ENCODE measurements at places on chromosomes 3 and 15.

GRCh38 chr3:134330883-134331810 lies 43.1 kb downstream of the AMOTL2 start:
- no peak for DNase-seq

GRCh38 chr15:77909182-77909940 lies 168.2 kb downstream of the TBC1D2B start:
- no peak for DNase-seq

DNA sequence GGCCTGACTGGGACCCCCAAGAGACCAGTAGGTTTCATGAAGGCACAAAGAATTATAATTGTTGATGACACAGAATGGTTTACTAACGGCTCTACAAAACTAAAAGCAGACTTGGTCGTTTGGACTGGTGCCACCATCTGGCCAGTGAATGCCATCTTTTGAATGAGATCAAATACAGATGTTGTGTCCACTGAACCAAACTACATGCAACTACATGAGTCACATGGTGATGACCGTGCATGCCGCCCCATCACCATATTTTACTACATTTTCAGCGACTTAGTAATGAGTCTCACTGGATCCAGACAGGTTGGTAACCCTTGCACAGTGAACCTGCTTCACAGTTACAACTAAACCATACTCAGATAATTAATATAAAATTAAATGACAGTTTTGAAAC lies 803.3 kb downstream of the DIPK2A start:
- no peak for DNase-seq

DNA sequence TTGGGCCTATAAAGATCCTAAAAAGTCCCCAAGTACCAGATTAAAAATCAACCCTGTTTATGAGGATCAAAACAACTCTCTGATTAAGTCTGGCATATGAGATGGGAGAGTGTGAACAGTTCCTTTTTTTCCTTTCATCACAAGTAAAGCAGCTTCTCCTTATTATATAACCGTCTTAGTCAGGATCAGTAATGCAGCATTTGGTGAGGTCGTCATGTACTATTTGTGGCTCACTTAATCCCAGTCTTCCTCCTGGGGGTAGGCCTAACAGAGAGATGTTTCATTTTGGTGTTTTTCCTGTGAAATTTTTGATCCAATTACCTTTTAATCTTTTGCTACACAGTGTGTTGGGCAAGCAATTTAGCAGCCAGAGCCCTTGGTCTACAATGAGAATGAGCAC lies 333.1 kb upstream of the KCNMB2 start:
- DNase-seq = no peak

DNA sequence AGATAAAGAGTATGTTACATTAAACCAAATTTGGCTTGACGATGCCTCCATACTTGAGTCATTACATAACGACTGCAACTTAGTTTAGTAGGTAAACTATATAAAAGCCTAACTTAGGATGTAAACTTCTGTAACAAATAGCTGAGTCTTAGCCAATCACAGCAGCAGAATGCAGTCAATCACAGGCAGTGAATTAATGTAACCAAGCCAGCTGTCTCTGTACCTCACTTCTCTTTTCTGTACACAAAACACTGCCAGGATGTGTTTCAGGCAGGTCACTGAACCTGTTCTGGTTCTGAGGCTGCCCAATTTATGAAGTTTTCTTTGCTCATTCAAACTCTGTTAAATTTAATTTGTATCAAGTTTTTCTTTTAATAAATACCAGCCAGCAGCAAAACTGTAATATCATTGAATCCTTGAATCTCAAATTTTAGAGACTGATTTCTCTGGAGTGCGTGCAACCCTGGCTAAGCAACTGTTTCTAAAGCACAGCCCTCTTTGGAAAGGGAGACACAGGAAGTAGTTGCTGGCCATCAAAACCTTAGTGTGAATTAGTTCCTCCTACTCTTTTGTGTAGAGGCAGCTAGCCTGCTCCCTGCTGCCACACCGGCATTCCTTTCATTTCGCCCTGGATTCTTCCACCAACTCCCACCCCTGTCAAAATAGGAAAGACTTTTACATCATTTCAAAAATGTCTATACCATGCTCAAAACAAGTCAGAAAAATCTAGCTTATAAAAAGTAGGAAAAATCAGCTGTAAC lies 15.2 kb downstream of the RFTN1 start:
- no peak for DNase-seq

GRCh38 chr3:134992180-134992579 lies 197.1 kb downstream of the EPHB1 start:
- no peak for DNase-seq

DNA sequence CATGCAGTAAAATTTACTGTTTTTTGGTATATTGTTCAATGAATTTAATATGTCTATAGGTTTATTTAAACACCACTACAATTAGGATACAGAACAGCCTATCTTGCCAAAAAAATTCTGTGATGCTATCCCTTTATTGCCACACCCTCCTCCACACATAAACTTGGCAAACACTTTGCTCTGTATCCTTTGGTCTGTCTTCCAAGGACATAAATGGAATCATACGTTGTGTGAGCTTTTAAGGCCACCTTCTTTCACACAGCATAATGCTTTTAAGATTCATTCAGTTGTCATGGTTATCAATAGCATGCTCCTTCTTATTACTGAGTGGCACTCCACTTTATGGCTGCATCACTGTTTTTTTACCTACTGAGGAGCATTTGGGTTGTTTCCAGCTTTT lies 71.5 kb downstream of the CERS3 start:
- DNase-seq = no peak

DNA sequence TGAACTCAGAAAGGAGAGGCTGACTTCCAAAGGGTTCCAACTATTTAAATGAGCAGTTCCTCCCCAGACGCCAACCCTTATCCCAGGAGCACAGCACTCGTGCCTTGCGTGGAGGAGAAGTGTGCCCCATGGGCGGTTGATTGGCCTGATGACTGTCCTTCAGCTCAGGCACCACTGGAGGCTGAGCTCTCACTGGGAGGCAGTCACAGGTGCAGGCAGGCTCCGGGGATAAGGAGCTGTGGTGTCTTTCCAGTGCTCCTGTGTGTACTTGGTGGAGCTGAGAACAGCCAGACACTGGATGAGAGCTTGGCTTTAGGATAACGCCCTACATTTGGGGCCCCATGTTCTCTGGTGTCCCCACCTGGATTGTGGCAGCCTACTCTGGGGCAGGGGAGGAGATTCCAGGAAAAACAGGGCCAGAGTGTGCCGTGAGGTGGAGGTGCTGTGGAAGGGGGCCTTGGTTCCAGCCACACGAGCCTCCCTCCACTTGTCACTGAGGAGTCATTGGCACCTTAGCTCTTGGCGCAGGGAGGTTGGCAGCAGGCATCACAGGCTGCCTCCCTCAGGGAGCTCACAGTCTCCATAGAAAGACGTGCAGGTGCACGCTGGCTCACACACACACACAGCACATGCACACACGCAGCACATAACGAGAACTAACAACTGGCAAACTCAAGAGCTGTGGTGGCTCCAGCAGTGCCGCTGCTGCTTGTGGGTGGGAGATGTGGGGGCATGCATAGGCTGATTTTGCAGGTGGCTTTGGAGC lies 22.7 kb upstream of the EPHB3 start:
- DNase-seq = no peak

DNA sequence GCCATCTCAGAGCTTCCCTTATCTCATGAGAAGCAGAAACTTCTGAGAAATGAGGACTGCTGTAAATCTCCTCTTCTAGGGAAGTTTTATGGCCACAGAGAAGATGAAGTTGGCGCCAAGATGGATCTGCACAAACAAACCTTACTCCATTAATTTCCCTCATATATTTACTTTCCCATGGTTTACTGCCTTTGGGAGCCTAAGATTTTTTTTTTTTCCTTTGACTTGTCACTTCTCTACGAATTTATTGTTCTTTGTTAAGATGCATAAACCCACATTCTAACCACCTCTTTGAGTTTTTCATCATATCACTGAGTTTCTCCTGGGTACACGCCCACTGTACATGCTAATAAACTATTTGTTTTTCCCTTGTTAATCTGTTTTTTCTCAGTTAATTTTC lies 21.5 kb upstream of the NPTN start:
- DNase-seq = no peak

DNA sequence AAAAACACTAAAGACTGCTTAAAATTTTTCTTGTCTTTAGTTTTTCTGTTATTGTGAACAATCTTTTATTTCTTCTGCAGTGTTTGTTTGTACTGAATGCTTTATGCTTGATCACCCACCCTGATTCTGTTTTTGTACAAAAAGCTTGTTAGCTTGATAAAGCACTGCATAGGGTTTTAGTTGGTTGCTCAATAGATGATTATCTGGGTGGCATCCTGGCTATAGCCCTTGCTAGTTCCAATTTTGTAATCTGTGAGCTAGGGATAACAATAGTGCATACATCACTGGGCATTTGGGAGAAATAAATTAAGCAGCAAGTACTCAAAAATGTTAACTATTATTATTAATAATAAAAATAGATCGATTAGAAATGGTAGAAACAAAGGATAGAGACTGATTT lies 102.3 kb downstream of the ZPLD1 start:
- no peak for DNase-seq

DNA sequence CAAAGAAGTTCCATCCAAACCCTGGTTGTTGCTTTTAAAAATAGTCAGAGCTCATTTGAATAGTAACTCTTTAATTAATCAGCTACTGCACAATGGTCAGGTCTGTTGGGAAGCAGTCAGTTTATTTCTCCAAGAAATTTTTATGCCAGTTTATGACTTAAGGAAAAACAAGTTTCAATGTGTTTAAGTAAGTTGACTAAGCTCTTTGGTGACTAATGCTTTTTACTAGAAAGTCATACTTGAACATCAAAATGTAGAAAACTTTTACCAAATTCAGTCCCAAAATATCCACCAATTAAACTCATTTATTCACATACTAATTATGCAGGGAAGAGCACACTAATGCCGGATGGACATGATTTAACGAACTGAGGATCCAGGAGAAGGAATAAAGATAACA lies 22.1 kb downstream of the PRICKLE2 start:
- no peak for DNase-seq

- DNase-seq = no peak
Observed at GRCh38 chr3:111069974-111070771, 1.4 kb upstream of the NECTIN3 start.

- DNase-seq = no peak
Observed at GRCh38 chr3:24196526-24196925, 251.4 kb downstream of the NR1D2 start.

DNA sequence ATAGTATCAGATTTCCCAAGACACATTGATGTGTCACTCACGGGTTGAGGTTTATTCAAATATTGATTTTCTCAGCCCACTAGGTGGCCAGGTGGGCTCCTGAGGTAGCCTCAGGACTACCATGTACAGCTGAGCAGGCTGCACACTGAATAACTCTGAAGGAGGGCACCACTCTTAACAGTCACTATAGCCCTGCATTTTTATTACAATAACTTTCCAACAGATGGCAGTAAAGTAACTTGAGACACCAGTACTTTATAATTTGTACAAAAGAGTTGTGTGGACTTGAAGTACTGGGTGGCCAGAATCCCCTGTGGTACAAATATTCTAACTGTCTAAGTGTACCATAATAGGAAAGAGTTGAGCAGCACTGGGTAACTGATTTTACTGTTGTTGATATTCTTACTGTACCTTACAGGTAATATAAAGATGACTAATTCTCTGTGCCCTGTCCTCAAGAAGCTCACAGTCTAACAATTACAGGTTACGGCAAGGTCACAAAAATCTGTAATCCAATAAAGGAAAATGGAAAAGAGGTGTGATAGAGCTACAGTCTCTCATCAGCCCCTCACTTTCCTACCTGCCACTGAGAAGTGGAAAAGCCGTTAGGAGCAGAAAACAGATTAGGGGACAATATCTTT lies 76.0 kb downstream of the ETFA start:
- no peak for DNase-seq

DNA sequence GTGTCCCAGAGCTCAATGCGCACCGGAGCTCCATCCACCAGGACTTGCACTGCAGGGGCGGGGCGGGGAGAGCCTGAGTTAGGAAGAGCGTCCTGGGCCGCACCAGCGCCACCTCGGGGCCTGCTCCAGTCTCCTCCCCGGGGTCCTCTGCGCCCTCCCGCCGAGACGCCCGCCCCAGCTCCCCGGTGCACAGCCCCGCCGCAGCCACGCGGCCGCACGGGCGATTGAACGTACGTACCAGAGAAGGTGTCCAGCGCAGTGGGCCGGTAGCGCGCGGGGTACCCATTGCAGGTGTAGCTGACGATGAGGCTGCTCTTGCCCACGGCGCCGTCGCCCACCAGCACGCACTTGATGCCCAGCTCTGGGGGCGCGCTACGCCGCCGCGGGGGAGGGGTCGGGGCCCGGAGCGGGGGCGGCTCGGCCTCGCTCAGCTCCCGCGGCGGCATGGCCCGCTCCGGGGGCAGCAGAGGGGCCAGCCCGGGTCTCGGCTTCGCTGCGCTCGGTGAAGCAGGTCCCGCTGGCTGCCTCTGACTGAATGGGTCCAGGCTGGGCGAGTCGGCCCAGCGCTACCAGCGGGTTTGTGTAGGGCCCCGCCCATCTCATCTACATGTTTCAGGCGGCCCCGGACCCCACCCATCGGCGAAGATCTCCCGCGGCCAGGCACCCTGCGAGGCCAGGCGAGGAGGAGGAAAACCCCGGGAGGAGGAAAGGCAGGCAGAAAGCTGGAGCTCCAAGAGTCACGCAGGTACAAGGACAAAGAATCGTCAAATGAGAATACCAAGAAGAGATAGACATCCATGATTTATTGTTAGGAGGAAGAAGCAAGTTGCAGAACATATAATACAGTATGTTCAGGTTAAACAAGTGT lies at the start of gene RHOV:
Gene RHOV, minus strand, starts transcription at position 541 of the 868 bp plus-strand sequence. Its CDS starts 95 bp downstream, at position 446.
- no peak for DNase-seq

DNA sequence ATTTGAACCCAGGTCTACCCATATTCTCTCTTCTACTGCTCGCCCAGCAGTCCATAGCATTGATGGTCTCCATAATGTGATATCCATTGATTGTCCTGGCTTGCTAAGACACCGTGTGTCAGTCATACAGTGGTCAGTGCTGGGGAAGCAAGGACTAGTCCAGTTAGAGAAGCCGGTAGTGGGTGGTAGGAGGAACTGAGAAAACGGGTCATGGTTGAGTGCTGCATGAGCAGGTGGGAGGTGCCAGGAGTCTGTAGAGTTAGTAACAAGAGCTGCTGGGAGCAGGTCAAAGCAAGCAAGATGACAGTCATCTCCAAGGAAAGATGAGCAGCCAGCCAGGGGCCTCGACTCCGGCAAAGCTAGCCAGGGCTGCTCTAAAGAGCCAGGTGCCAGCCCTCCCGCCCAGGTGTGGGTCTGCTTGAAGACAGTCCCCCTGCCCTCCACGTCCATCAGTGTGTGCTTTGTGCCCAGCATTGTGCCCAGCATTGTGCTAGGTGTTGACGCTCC lies 29.5 kb upstream of the USP3 start:
- no peak for DNase-seq

Data from NCI-H187 treated with DMSO at 0.1 percent for 48 hours (cell line).